ENCODE measurements at places on chromosomes 13 and 19.
A peak's percentile ranks its signal among the peaks of the same experiment; 100 is the strongest.

DNA sequence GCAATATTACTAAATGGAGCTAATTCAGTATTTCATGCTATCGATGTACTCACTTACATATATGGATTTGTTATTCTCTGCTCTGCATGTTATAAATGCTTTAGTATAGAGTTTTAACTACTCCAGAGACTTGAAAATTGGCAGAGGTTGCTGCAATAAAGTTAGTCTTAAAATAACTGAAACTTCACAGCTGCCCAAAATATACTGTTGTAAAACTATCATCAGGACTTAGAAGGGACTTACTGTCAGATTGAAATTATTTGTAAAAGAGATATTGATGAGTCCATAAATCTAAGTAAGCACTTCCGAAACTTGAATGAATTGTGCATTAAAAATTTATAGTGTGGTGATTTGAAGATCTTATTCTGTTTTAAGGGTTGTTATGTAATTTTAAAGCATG is 1178.2 kb upstream of the PCDH20 start:
- DNase-seq, result no peak

DNA sequence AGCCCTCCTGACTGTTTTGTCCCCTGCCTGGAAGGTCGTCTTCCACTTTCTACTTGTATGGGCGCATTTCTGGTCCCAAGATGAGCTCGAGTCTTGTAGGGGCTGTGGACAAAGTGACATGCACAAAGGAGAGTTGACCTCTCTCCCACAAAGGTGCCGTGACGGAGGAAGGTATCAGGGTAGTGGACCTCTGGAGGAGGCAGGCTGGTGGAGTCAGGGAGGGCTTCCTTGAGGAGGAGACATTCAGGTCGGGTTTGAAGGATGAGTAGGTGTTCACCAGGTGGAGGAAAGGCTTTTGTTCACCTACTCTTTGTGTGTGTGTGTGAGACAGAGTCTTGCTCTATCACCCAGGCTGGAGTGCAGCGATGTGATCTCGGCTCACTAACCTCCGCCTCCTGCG is 1.7 kb downstream of the CYTH2 start:
- no peak for DNase-seq

GRCh38 chr13:102651392-102651791 is 43.5 kb downstream of the METTL21C start:
- DNase-seq, result no peak

DNA sequence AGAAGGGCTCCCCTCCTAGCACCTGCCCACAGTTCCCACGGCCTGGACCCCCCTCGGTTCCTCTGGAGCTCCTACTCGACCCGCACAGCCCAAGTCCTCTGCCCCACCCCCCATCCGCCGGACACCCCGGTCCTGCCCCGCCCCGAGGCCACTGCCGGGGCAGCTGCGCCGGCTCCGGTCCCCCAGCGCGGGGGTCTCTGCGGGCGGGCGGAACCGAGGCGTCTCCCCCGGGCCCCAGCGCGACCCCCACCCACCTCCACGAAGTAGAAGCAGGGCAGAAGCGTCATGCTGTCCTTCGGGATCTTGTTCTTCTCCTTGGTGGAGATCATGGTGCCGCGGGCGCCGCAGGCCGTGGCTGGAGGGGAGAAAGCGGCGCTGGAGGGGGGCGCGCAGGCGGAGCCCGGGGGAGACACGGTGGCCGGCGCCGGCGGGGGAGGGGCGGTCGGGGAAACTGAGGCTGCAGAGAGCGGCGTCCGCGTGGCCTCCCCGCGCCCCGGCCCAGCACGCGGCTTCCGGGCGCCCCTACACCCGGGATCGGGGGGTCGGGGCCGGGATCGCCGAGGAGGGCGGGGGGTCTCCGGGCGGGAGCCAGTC is 427 bp downstream of the PLPPR3 start:
- DNase-seq, result no peak

DNA sequence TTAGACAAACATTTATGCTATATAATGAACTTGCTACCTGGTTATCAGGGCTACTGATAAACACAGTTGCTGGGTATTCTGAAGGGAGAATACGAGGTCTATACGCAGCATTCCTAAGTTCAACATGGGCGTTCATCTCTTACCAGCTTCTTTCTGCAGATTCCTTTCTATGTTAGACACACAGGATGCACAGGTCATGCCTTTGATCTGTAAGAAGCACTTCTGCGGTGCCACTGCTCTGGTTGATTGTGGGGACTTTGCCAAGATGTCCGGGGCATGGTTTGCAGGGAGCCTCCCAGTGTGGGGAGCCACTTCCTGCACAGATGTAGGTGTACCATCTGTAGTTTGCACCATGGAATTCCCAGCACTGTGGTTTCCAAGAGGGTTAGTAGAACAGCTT is 40.9 kb downstream of the ATP7B start:
- no peak for DNase-seq

DNA sequence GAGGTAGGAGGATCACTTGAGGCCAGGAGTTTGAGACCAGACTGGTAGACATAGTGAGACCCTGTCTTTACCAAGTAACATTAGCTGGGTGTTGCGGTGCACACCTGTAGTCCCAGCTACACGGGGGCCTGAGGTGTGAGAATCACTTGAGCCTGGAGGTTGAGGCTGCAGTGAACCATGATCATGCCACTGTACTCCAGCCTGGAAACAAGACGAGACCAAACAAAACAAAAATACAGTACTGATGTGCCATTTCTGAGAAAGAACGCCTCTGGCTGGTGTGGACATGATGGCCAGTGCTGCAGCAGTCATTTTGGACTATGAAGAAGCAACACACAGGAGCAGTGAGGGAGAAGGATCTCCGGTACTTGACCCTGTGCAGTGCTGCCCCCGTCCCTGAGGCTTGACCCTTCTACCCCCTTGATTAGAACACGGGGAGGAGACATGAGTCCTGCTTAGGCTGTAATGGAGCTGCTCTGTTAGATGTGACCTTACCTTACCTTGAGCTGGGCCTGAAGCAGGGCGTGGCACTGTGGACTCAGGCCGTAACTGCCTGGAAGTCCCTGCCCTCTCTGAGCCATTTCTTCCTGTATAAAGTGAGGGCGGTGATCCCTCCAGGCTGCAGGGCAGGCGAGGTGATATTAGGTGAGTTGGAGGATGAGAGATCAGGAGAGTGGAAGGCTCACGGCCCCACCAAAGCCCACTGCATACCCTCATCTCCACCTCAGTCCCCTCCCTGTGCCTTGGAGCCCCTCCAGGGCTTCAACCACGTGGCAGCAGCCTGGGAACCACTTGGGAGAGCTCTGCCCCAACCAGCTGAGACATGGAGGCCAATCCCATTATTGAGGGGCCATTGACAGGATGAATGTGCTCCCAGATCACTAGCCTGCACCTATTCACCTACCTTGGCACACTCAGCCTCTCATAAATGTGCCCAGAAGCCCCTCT is 5.9 kb downstream of the RPL18A start:
- DNase-seq, result no peak

DNA sequence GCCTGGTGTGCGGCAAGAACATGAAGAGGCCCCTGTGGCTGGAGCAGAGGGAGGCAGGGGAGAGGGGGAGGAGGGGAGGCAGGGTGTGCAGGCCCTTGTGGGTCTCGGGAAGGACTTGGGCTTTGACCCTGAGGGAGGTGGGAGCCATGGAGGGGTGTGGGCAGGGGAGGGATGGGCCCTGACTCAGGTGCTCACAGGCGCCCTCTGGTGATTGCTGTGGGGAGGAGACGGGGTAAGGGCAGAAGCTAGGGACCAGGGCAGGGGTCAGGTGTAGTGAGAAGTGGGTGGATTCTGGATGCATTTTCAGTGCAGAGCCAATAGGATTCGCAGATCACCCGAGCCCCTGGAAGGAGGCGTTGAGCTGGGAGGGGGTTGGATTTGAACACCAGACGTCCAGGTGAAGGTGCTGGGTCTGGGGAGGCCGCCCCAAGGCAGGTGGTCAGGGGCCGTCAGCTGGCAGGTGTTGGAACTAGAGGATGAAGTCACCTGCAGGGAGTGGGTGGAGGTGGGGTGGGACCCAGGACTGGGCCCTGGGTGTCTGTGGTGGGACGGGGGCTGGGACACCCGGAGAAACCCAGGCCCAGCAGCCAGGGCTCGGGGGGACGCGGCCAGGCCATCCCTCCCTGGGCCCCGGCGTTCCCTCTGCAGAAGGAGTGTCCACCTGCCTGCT is 185.4 kb downstream of the KDM4B start:
- DNase-seq, result no peak

GRCh38 chr13:92802776-92803175 is 423.8 kb upstream of the GPC6 start:
- no peak for DNase-seq

GRCh38 chr13:64327505-64328194 is 2902.5 kb downstream of the PCDH9 start:
- no peak for DNase-seq

- DNase-seq, result no peak
Measured at GRCh38 chr13:76991432-76991795, 467 bp upstream of the CLN5 start.

DNA sequence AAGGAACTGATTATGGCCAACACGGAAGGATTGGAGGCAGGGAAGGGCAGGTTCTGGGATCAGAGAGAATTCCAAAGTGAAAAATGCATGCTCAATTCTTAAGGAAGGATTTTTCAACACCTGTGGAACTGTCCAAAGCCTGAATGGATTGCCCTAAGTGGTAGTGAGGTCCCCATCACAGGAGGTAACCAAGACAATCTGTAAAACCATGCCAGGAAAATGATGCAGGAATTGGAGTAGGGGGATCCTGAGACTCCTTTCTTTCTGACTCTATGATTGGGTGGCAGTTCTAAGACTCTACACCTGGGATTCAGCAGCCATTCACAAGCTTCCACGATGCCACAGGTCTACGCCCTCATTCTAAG is 56.5 kb upstream of the ZNRF4 start:
- no peak for DNase-seq

- DNase-seq, result no peak
Measured at GRCh38 chr13:46728777-46729176, 68.2 kb downstream of the ESD start.

- DNase-seq, result no peak
Measured at GRCh38 chr13:113862931-113863523, 849 bp downstream of the GAS6 start.

- no peak for DNase-seq
Measured at GRCh38 chr13:74110053-74110452, 24.2 kb downstream of the KLF12 start.

GRCh38 chr19:41298348-41298964 is 11.5 kb upstream of the CCDC97 start:
- peak; percentile 35 for DNase-seq

- DNase-seq, result no peak
Measured at GRCh38 chr13:113168211-113168610, 9.8 kb downstream of the PROZ start.

DNA sequence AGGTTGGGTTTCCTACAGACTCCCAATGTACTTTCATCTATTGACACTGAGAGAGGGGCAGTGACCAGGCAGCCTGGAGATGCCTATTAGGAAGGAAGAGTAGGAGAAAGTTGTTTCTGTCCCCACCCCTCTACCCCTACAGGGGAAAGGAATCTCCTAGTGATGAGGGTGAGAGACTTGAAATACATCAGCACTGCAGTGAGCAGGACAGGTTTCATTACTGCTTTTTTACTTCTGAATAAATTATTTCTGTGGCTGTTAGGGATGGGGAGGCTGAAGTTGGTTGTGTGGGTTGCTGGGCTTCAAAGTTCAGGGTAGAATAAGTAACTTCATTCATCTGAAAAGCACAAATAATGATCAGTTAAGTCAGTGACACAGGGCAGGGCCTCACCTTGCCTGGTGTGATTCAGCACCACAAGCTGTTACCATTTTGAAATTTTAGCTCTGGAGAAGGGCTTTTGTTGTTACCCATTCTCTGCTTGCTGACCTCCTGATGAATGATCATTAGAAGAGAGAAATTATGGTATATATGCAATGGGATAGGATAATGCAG is 19.3 kb downstream of the CEACAM1 start:
- DNase-seq, result no peak

DNA sequence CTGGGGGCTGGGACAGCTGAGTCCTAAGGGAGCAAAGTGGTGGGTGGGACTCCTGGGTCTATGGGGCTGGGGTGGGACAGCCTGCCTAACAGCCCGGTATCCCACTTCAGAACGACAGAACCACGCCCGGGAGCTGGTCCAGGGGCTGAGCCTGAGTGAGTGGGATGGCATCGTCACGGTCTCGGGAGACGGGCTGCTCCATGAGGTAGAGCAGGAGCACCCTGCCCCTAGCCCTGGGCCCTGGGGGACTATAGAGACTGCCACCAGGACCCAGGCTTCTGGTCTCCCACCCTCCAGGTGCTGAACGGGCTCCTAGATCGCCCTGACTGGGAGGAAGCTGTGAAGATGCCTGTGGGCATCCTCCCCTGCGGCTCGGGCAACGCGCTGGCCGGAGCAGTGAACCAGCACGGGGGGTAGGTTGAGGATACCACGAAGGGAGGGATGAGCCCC is 8.6 kb downstream of the SPHK2 start:
- DNase-seq, result no peak

DNA sequence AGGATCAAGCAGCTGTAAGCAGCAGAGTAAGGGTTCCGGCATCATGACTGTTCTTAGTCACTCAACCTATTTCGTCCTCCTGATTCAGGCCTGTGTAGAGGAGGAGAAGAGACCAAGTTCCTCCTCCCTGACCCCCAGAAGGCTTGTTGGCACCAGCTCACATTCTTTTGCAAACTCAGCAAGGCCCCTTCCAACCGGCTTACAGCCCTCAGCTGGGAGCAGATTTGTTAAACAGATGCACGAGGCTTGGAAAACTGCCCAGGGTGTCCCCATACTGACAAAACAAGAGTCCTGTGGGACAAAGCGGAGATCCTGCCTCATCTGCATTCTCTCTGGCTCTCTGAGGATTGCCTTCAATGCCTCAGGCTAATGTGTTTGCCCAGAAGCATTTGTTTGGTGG is 113.2 kb upstream of the SOX21 start:
- DNase-seq, result peak; percentile 17

- DNase-seq, result peak; percentile 32
Measured at GRCh38 chr19:12194827-12195731, 32.2 kb downstream of the ZNF136 start.

GRCh38 chr19:34082289-34083077 is 89.8 kb upstream of the LSM14A start:
- no peak for DNase-seq

DNA sequence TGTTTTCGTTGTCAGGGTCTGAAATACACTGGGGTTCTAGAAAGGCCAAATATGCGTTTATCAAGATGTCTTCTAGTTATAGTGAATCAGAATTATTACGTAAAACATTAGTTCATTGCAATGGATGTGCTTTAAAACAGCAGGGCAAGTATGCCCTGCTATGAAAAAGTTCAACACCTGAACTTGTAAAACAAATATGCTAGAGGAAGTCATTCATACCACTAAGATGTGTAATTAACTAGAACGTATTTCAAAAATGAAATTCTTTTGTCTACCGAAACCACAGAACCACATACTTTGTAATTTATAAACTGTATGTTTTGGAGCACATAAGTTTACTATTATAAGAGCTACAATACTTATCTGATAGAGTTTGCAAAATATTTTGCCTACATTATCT is 266.2 kb downstream of the KCTD12 start:
- no peak for DNase-seq
